ENCODE measurements at places on chromosomes 5 and 9. TPM values are rescaled to one million over a fixed set of nuclear protein-coding genes. Genes with fewer than 3 reads are reported as not detected.
A peak's percentile ranks its signal among the peaks of the same experiment; 100 is the strongest.

The SMIM3 gene
- not detected for total RNA-seq

GRCh38 chr9:14866200-14866749 is 44.0 kb downstream of the FREM1 start:
- no peak for DNase-seq

- no peak for DNase-seq
Observed at GRCh38 chr5:126070481-126070880, 352.7 kb upstream of the GRAMD2B start.

DNA sequence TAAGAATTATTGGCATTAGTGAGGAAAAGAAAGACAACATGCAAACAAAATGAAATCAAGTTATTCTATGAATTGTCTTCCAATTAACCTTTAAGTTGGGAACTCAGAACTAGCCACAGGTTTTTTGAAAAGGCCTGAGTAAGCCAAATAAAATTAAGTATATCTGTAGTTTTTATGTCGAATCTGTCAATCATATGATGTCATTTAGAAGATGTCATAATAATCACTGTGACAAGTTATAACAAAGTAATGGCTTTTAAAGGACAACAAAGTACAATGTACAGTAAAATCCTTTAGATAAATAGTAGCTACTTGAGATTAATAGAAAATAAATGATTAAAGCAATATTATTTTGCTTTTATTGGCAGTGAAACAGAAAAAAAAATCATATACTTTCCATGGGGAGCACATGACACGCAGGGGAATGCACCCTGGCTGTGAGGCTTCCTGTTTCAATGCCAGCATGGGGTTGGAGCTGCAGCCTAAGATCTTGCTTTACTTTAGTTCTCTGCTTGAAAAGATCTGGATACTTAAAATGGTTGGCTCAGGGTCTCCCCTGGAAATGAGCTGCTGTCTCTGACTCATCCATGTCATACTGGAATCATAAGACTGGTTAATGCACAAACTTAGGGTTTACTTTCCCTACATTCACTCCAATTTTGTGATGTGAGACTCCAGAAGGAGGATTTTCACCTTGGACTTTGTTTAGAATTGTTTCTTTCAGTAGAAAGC is 284.3 kb downstream of the TAF11L14 start:
- DNase-seq, result no peak

- peak; percentile 42 for DNase-seq
Observed at GRCh38 chr5:17665836-17666235, 31.6 kb downstream of the TAF11L14 start.

The RNF183 gene
- not detected for total RNA-seq

DNA sequence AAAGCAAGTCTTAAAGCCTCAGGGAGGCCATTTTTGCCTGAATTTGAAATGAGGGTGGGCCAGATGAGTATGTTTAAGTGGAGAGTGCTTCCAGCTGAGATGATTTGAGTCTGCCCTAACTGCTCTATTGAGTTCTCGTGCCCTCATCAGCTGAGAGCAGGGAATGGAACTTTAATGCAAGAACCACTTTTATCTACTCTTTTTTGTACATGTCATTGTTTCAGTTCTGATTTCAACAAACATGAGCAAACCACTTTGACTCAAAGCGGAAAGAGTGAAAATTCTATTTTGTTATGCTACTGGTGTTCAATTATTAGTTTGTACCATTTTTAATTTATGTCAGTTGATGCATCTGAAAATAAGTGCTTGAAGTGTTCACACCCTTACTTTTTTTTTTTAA is 35.8 kb downstream of the DCAF10 start:
- DNase-seq, result no peak

DNA sequence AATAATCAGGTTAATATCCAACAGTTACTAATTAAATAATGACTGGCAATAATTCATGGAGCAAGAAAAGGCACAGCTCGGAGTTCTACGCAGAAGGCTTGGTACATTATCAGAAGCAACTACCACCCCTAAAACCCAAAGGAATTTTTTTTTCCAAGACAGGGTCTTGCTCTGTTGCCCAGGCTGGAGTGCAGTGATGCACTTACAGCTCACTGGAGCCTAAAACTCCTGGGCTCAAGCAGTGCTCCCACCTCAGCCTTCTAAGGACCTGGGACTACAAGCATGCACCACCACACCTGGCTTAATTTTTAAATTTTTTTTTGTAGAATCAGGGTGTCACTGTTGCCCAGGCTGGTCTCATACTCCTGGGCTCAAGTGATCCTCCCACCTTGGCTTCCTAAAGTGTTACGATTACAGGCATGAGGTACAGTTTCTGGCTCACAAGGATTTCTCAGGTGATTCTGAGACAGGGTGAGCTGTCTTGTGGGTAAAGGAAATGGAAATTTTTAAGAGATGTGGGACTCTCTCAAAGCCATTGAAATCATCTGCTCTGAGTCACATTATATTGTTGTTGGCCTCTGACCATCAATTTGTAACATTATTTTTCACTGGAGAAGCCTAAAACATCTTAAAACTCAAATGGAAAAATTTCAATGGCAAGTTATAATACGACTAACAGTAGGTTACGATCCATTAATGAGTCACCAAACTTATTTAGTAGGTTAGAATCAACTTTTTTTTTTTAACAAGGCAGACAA is 19.7 kb upstream of the HSDL2 start:
- DNase-seq, result no peak

DNA sequence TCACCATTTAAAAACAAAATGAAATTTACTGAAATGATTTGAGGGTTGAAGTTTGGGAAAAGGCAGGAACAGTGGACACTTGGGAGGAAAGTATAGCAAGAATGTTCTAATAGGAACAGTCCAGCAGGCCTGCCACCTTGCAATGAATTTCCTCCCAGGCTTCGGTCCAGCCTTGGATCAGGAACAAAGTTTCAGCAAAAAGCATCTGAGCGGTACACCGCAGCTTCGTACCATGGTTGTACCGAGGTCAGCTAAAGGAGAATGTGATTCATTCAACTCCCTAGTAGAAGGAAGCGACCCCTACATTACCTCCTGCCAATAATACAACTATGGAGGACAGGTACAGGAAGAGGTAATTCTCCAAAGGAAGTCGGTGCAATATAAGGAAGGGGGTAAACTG is 111.4 kb downstream of the ENC1 start:
- DNase-seq, result no peak

DNA sequence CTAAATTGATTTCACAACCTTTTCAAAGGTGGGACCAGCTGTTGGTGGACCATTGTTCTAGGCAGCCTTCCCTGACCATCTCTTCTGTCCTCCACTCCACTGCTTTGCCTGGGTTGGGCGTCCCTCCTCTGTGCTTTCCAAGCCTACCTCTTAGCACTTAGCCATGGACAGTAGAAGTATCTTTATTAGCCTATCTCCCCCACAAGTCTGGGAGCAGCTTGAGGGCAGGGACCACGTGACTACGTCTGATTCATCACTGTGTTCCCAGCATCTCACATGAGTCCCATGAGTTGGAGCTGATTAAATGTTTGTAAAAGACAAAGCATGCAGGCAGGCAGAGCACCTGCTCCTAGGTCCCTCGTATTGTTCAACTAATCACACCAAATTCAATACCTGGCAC is 20.9 kb downstream of the MORN5 start:
- no peak for DNase-seq

The IFNA21 gene
- not detected for total RNA-seq

DNA sequence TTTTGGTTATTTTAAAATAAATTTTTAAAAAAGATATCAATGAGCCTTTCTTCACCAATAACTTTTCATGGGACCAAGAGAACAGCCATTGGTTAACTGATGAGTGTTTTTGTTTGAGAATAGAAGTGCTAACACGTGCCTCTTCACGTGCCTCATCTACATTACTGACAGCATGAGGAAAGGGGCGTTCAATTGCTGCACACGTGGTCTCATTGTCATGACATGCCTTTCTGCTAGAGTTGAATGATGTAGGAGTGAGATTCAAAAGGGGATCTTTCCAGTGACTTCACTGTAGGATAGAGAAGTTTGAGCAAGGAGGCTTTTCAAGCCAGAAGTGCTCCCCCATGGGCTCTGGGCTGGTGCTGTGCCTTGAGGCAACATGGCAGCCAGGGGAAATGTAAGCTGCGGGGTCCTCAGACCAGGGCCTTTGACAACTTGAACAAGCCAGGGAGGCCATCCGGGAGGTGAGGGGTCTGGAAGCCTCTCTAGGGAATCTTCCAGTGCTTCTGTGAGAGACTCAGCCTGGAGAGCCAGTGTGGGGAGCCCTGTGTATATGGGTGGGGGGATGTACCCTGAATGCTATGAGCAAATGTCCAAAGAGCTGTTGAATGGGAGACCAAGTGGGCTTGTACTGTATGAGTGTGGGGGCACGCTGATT is 51.2 kb upstream of the FSTL4 start:
- DNase-seq, result no peak

GRCh38 chr5:14129123-14129522 is 14.0 kb upstream of the TRIO start:
- DNase-seq, result no peak

- no peak for DNase-seq
Observed at GRCh38 chr9:138060365-138060764, 182.8 kb downstream of the CACNA1B start.

DNA sequence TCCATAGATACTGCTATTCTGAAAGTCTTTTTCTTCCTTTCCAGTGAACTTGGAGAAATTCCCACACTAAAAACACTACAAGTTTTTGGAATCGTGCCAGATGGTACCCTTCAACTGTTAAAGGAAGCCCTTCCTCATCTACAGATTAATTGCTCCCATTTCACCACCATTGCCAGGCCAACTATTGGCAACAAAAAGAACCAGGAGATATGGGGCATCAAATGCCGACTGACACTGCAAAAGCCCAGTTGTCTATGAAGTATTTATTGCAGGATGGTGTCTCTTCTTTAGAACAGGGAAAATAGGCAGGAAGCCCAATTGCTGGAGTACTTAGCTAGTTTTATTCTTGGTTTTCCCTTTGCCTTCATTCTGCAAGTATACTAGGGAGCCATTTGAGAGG is 29.9 kb downstream of the SKP2 start:
- no peak for DNase-seq

DNA sequence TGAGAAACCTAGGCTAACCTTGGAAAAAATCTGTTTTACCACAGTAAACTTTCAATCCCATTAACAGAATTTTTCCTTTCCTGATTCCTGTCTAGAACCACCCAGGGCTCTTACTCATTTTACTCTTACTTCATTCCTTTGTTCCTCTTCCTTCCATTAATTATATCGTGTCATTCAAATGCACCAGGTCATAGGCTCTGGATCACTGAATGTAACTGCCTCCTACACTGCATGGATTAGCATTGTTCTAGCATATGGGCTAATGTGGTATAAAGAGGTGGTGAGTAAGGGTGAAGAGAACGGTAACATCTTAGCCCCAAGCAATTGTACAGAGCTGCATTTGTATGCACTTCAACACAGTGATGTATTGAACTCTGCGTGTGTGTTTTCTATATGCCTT is 49.5 kb upstream of the SPINK5 start:
- no peak for DNase-seq

DNA sequence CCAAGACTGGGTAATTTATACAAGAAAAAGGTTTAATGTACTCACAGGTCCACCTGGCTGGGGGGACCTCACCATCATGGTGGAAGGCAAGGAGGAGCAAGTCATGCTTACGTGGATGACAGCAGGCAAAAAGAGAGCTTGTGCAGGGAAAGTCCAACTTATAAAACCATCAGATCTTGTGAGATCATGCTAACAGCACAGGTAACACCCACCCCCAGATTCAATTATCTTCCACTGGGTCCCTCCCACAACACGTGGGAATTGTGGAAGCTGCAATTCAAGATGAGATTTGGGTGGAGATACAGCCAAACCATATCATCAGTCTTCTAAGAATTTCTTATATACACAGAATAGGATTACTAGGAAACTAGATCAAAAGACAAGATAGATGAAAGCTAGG is 555.6 kb downstream of the PRR16 start:
- DNase-seq, result no peak

- DNase-seq, result no peak
Observed at GRCh38 chr9:9592104-9592503, 1020.7 kb downstream of the PTPRD start.

The STING1 gene
- total RNA-seq, result not detected

The NR4A3 gene
- 0.46 TPM for total RNA-seq

The FOXE1 gene
- not detected for total RNA-seq

GRCh38 chr9:27864644-27865438 is 291.6 kb upstream of the C9orf72 start:
- DNase-seq, result no peak

The GPR150 gene
- total RNA-seq, result not detected

- no peak for DNase-seq
Observed at GRCh38 chr5:79573983-79574890, 38.0 kb upstream of the TENT2 start.

The RUSC2 gene
- not detected for total RNA-seq

GRCh38 chr5:187617-188451 is 3.5 kb upstream of the LRRC14B start:
- no peak for DNase-seq

- DNase-seq, result no peak
Observed at GRCh38 chr5:73358366-73358765, 90.2 kb downstream of the FOXD1 start.

DNA sequence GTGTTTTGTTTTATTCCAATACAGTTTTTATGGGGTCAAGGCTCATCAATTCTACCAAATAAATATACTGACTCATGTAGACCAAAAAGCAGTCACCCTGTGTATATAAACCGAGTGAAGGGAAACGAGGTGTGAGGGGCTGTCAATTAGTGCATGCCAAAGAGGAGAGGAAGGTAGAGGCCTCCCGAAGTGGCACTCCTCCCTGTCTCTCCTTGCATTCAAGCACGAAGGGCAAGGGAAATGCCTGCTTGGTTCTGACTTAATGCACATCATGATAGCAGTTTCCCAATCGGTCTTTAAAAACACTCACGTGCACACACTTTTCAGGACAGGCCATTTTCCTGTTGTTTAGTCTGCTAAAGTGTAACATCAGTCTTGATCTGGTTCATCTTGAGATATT is 125.6 kb upstream of the SLCO6A1 start:
- no peak for DNase-seq

DNA sequence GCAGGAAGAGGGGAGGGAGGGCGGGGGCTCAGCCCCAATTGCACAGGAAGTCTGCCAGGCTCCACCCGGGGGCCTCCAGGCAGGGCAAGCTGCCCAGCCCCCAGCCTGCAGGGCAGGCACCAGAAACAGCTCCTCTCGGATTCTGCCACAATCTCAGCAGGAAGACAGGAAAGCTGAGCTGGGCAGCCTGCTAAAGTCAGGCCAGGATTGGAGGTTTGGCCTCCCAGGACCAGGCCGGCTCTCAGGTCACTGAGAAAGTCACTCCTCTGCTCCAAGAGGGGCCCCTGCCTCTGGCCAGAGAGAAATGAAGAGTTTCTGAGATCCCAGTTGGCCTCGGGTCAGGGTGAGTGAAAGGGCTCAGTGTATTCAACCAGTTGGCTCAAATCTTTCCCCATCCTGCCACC is 54.6 kb upstream of the STXBP1 start:
- DNase-seq, result peak; percentile 20

The SLC6A19 gene
- total RNA-seq, result not detected

The FIBCD1 gene
- not detected for total RNA-seq
